ENCODE measurements at places on chromosomes 4 and X.

GRCh38 chrX:42477396-42477795 is 300.6 kb downstream of the PPP1R2C start:
- DNase-seq, result no peak

DNA sequence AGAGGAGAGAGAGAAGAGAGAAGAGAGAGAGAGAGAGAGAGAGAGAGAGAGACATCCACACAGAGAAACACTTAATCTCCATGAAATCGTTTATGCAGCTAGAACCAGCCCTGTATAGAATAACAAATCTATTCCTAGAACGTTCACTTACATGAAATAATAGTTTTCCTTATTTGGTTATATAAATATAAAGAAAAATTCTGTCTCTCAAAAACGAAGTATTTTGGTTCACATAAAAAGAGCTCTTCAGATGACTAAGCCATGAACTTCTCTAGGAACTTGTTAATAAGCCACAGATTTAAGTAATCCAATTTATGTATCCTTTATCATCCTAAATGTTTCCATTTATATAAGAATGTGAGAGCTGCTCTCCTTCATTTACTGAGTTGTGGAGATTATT is 1315.1 kb upstream of the PCDH7 start:
- no peak for DNase-seq

DNA sequence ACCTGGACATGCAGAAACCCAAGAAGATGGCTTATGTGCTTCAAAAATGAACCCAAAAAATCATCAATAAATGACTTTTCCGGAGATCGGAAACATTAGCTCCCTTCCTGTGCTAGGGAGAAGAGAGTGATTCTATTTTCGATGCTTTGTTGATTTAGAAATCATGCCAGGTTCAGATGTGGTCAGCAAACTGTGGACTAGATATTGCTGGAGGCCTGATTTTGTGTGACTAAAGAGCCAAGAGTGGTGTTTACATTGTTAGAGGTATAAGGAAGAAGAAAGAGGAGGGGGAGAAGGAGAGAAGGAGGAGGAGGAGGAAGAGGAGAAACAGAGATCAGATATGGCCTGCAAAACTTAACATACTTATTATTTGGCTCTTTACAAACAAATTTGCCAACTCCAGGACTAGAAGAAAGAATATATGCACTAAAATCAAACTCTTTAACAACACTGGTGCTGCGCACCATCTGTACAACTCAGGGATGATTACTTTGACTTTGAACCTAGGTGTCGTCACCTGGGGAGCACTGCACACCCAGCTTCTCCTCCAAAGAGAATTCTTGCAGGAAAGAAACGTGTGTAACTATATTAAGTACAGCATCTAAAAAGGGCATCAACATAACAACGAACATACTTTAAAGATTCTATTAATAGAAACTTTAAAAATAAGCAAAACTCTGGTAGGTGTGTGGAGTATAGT is 664.9 kb upstream of the LCORL start:
- DNase-seq, result no peak

DNA sequence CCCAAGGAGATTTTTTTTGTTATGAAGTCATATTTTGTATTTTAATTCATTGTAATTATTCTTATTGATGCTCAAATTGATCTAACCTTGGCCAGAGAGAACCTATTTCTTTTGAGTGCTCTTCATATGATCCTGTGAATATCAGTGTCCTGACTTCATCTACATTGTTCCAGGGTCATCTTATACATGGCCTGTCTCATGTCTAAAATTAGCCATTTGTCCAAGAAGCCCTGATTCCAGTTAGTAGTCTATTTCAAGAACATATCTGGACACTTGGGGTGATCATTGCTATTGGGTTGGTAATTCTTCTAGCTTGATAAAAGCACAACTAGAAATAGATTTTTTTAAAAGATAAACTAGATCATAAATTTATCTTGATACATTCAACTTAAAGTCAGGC is 266.2 kb downstream of the SPRY1 start:
- DNase-seq, result no peak

DNA sequence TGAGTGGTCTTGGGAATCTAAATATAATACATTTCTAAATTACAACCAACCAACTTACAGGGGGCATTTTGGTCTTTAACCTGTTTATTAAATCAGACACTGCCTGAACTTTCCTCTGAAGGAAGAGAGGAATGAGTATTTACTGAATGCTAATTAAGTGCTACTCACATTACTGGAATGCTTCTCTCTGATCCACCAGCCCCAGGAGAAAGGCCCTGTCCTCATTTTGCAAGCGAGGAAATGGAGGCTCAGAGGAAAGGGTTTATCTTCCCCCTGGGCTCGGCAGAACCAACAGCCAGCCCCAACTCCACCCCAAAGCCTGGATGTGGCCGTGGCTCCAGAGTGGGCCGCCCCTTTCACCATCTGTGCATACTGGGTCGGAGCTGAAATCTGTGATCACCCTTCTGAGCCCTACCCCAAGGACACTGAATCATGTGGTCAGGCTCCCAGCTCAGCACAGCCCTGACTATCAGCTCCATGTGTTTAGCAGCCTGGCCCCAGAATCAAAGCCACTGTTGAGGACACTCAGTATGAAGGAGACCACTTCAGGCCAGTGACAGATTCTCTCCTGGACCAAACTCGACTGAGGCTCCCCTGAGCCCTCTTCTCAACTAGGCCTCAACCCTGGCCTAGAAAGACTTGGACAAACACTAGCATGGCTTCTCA is 56.7 kb upstream of the ENPP6 start:
- no peak for DNase-seq

GRCh38 chrX:136130931-136131833 is 16.2 kb upstream of the FHL1 start:
- DNase-seq, result peak; percentile 64

DNA sequence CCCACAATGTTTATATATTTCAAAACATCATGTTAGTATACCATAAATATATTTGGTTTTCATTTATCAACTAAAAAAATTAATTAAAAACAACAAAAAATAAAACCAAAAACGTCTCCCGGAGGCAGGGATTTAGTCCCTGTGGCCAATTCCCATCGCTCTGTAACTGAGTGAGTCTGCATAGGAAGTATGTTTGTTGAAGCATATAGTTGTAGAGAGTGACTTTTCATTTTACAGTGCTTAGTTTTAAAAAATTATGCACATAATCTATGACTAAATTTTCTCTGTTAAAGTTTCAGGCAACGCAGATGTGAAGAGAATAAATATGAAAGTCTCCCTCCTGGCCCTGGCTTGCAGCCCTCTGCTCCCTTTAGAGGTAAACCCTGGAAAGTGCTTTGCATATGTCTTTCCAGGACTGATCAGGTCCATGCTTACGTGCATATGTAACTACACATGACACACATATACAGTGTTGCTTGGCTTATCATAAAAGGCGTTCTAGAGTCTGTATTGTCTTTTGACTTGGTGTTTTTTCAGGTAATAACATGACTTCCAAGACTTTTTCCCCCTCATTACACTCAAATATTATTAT is 63.4 kb upstream of the SORBS2 start:
- DNase-seq, result no peak

GRCh38 chr4:37728064-37728463 is 41.9 kb upstream of the RELL1 start:
- no peak for DNase-seq
